ENCODE measurements at places on chromosomes 13 and 19. TPM values are rescaled to one million over a fixed set of nuclear protein-coding genes. Genes with fewer than 3 reads are reported as not detected.

GRCh38 chr13:73369095-73369494 is 310.3 kb downstream of the KLF5 start:
- no peak for DNase-seq

- no peak for DNase-seq
Observed at GRCh38 chr19:29439021-29439420, 86.8 kb upstream of the VSTM2B start.

DNA sequence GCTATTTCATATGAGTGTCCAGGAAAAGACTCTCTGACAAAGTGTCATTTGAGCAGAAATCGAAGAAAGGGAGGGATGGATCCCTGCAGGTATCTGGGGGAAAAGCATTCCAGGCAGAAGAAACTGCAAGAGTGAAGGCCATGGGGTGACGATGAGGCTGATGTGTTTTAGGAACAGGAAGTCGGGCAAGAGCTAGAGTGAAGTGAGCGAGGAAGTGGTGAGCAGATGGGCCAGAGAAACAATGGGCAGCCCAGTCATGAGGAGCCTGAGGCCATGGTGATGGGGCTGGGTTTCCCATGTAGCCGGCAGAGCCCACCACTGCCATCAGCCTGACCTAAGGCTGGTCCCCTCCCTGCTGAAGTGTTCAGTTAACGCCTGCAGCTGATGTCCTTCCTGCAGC is 150.2 kb downstream of the TNFSF13B start:
- no peak for DNase-seq

- no peak for DNase-seq
Observed at GRCh38 chr19:17305216-17305516, 506 bp upstream of the MRPL34 start.

DNA sequence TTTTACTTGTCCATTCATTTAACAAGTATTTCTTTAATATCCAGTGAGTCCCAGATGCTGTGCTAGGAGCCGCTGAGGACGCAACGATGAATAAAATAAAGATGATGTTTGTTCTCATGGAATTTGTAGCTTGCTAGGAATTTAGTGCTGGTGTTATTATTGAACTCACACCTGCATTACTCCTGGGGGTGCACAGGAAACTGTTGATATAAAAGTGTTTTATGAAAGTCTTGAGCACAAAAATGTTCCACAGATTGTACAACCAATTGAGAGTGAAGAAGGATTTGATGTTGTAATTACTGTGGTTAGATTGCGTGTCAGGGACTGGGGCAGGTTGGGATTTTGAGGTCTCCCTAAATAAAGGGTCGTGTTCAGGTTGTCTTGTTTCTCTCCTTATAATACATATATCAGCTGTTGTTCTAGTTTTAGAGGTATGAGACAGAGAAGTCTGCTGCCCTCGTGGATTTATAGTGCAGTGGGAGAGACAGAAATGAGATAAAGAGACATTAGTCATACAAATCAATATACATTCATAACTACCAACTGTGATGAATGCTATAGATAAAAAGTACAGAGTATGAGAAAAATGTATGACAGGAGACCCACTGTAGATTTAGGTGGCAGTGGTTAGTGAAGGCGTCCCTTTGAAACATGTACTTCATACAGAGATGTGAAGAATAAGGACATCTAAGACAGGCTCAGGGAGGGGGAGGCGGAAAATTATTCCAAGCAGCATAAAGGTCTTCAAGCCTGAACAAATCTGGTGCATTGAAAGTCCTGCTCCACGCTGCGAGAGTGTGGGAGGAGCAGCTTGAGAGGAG is 11.3 kb downstream of the CACNG6 start:
- DNase-seq: no peak

- no peak for DNase-seq
Observed at GRCh38 chr13:23392313-23392712, 41.2 kb downstream of the SACS start.

GRCh38 chr13:63190742-63191141 is 1775.1 kb upstream of the PCDH20 start:
- no peak for DNase-seq

GRCh38 chr13:109840201-109840892 is 54.0 kb upstream of the IRS2 start:
- DNase-seq: no peak

GRCh38 chr13:50071379-50071778 is 56.1 kb downstream of the KCNRG start:
- no peak for DNase-seq

DNA sequence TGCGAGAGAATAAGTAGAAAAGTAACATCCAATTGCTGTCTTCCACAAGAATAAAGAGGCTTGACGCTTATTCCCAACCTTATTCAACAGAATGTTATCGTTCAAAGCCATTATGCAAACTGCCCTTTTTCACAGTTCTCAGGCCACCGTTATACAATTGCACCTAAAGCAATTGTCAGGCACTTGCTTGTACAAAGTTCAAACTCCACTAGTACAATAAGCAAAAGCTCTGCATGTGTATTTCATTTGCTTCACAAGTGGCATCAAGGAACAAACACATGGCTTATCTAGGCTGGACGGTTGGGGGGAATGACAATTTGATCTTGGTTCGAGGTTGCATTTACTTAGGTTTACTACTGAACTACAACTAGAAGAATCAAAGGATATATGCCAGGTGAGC is 815.6 kb downstream of the EFNB2 start:
- DNase-seq: no peak

DNA sequence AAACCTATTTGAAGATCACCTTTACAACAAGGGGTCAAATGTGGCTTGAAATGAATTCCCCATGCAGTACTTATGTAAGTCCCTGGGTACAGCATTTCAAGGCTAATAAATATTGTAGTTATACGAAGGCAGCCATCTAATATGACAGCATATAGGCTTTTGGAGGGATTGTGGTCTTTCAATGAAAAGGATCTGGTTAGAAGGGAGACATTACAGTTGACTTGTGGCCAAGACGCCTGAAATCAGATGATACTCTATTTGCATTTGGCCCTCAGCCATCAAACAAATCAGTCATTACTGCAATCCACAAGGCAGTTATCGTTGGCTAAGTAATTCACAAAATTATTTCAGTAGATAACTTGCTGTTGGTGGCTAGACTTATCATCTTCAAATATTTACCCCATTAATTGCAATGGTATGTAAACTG is 242.7 kb downstream of the DCLK1 start:
- no peak for DNase-seq

DNA sequence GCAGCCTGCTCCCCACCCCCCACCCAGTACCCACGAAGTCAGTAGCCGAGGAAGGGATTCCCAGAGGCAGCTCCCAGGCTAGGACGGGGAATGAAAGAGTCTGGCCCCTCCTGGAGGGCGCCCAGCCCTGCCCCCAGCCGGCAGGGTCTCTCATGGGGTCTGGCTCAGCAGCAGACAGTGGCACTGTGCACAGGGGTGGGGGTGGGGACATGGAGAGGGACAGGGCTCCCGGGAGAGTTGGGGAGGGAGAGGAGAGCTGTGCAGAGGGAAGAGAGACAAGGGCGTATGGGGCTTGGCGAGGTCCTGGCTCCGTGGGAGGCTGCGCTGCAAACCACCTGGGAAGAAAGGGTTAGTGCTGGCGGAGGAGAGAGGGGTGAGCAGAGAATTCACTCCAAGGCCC is 27.7 kb upstream of the ASF1B start:
- DNase-seq: no peak

GRCh38 chr13:110155072-110155471 is 151.9 kb downstream of the COL4A1 start:
- no peak for DNase-seq

DNA sequence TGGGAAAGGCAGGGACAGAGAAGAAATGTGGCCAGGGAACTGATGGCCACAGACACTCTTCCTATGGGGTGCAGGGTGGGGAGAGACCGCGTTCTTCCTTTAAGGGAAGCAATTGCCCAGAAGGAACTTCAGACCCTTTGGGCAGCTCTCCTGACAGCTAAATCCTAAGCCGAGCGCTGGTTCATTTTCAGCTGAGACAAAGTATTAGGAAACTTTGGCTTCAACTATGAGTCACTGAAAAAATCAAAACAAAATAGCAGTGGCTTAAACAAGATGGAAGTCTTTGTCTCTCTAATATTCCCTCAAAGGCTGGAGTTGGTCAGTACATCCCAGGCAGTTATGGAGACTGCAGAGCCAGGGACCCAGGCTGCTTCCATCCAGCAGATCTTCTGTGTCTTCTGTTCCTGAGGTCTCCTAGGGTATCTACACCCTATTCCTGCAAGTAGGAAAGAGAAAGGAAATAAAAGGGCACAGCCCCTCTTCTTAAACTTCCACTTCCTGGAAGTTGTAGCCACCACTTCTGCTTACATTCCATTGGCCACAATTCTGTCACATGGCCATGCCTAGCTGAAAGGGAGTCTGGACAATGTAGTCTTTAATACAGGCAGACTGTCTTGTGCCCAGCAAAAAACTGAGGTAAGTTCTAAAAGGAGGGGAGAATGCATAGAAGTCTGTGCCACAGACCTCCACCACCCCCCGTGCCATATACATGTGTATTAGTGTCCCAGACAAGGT is 163.5 kb downstream of the KATNAL1 start:
- no peak for DNase-seq

DNA sequence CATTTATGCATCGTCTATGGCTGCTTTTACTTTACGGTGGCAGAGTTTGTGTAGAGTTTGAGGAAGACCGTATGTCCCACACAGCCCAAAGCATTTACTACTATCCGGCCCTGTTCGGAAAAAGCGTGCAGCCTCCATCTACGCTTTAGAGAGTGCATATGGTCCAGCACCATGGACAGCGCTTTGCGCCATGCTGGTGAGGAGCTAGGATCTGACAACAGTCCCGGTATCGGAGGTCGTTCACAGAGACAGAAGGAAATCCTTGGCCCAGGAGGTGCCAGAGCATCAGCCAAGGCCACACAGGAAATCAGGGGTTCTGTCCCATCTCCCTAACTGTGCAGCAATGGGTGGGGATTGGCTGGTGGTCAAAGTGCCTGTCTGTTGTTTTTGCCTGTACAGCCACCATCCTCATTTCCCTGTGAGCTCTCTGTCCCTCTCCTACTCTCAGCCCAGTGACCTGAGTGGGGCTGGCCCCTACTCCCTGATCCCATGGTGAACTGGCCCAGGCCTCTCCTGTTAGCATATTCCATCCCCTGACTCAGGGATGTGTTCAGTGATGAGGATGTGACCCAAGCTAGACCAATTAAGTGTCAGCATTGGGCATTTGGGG is 16.2 kb upstream of the PRODH2 start:
- peak; percentile 81 for DNase-seq

- DNase-seq: no peak
Observed at GRCh38 chr19:17811103-17811502, 10.2 kb downstream of the INSL3 start.

GRCh38 chr13:97030705-97031452 is 36.6 kb upstream of the OXGR1 start:
- DNase-seq: peak; percentile 83

GRCh38 chr13:103140001-103140671 is 73.9 kb upstream of the SLC10A2 start:
- DNase-seq: no peak

DNA sequence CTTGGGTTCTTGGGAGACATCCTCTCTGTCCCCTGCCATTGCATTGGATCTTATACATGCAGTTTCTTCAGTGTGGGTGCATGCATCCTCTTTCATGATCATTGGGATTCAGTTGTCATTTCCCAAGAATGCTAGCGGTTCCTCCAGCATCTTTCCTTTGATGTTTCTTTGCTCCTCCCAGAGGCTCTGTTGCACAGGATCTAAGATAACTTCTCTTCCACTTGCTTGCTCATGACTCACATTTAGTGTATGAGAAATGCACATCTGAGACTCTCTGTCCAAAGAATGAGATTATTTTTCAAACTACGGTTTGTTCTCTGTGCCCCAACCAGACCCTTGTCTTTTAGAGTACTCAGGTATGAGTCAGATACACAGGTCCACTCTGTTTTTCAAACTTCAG is 197.1 kb downstream of the NDFIP2 start:
- peak; percentile 3 for DNase-seq

- DNase-seq: peak; percentile 97
Observed at GRCh38 chr19:2627319-2627829, 75.1 kb downstream of the GNG7 start.

DNA sequence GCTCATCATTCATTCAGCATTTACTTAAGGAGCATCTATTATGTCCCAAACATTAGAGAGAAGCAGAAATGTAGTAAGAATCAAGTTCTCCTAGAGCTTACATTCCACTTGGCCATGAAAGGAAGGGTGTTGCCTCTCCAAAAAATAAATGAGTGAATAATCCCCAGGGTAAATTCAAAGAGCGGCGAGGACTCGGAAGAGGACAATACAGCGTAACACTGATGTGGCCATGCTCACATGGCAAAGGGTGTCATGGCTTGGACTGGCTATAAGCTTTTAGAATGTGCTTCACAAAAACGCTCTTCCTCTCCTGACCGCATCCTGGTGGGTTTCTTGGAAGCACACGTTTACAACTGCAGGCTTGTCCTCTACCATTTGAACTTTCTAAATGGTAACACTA is 290.2 kb downstream of the IRS2 start:
- DNase-seq: no peak

DNA sequence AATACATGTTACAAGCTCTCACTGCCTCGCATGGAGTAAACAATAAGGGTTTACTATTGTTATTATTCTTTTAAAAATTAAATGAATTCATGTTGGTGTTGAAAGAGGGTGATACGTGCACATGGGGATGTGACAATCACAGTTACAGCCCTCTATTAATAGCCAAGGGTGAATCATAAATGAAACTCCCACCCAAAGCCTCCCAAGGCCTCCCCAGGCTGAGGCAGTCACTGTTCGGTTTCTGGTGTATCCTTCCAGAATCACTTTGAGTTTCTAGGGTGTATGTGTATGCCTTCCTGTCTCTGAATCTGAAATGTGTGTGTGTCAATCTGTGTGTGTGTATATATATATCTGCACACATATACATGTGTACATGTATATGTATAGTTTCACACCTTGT is 73.4 kb downstream of the AKAP11 start:
- DNase-seq: no peak

Gene SHC2
- 11.3 TPM for total RNA-seq

Gene TEX30
- total RNA-seq: 35.7 TPM

Gene SYNGR4
- not detected for total RNA-seq

Gene ZNF763
- 3.1 TPM for total RNA-seq

Gene TTC9B
- total RNA-seq: not detected

Gene ZSWIM4
- 23.7 TPM for total RNA-seq

Gene RFPL4AL1
- total RNA-seq: 0.68 TPM

Gene CKM
- not detected for total RNA-seq

Gene KIR2DL1
- total RNA-seq: not detected

Gene GRIN2D
- total RNA-seq: 0.79 TPM

Gene POLR1D
- 106 TPM for total RNA-seq

Gene ZNF528
- total RNA-seq: 13.8 TPM

Gene SIGLEC14
- not detected for total RNA-seq

Gene PSG3
- not detected for total RNA-seq

Gene SERPINE3
- 0.09 TPM for total RNA-seq

Gene DDX39A
- 104 TPM for total RNA-seq

Gene FXYD1
- total RNA-seq: not detected

Gene SBK3
- 0.74 TPM for total RNA-seq

Data from dermis blood vessel endothelial cell (primary cell).